ENCODE measurements at places on chromosomes 5 and 9.

GRCh38 chr9:34133436-34133949 is 7.0 kb upstream of the DCAF12 start:
- DNase-seq: no peak

DNA sequence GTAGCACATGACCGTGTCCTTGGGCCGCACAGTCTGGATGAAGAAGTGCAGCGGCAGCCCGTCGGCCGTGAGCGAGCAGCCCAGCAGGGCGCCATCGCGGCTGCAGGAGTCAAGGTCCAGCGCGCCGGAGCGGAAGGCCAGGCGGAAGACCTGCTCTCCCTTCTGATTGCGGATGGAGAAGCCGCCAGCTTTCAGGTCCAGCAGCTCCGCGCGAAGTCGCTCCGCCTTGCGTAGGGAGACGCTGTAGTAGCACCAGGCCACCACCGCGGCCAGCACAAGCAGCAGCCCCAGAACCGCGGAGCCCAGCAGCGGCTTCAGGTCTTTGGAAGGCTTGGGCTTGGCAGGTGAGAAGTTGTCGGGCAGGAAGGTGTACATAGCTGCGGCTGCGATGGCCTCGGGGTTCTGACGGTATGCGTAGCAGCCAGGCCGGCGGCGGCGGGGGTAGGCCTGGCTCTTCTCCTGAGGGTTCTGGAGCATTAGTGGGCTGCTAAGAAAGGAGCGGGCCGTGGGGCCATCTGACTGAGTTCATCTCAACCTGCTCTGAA is 4.2 kb downstream of the MYORG start:
- no peak for DNase-seq

DNA sequence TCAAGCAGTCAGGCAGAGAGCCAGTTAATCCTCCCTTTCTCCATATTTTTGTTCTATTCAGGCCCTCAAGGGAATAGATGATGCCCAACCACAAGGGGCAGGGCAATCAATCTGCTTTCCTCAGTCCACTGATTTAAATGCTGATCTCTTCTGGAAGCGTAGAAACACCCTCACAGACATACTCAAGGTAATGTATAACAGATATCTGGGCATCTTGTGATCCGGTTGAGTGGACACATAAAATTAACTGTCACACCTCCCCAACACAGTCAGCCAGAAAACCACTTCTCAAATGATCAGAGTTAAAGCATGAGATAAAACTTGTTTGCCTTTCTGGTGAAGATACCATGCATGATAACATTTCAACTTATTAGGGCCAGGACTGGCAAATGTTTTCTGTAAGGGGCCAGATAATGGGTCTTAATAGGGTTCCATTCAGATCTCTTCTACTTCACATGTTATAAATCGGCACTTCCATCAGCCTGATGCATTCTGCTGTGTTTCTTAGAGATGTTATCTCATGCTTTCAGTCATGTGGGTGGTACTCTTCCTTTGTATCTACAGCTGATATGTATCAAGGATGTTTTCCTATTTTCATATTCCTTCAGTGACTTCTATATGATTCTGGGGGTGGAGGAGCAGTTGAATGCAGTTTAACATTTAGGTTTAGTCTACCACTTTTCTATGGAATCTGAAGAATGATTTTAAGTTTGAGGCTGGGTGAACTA is 58.9 kb upstream of the CNTLN start:
- DNase-seq: no peak

DNA sequence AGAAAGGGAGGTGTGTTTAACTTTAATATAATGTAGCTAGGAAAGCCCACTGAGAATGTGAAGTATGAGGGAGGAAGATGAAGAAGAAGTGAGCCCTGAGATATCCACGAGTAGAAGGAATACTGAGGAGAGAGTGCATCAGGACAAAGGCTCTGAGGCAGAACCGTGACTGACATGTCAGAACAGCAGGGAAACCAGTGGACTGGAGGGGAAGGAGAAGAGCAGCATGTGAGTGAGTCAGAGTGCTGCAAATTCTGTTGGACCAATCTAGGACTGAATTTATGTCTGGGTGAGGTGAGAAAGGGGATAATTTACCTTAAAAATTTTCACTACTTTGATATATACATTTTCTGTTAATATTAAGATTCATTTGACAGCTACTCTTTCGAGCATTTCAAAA is 110.3 kb downstream of the ST8SIA4 start:
- no peak for DNase-seq

- DNase-seq: peak; percentile 45
Observed at GRCh38 chr5:157516626-157517325, 56.8 kb downstream of the NIPAL4 start.

DNA sequence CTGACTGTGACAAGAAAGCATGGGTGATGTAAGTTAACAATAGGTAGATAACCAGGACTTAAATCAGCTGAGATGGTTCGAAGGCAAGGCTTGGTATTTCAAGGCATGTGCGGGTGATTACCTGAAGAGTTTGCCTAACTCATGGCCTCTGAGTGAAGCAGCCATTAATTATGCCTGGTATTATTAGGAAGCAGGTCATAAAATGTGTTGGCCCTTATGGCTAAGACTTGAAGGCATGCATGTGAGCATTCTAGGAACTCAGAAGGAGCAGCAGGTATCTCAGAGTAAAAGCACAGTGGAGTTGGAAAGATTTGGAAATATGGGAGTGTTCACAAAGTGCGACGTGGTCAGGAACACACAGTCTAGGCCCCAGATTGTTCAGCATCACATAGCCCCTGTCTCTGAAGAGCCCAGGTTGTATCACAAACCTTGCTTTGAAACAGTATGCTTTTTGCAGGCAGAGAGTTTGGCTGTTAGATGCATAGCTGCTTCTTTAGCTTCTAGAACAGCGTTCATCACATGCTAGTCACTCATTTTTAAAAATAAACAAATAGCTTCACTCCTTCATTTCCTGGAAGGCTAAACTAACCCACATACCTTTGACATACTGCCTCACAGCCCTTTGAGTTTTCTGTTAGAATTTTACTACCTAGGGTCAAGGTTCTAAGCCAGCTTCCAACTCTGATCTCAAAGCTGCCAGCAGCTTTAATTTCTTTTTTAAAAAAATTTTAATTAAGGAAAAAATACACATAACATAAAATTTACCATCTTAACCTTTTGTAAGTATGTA is 2.1 kb downstream of the HEXB start:
- no peak for DNase-seq

- DNase-seq: no peak
Observed at GRCh38 chr5:125323613-125324012, 577.2 kb upstream of the ZNF608 start.

DNA sequence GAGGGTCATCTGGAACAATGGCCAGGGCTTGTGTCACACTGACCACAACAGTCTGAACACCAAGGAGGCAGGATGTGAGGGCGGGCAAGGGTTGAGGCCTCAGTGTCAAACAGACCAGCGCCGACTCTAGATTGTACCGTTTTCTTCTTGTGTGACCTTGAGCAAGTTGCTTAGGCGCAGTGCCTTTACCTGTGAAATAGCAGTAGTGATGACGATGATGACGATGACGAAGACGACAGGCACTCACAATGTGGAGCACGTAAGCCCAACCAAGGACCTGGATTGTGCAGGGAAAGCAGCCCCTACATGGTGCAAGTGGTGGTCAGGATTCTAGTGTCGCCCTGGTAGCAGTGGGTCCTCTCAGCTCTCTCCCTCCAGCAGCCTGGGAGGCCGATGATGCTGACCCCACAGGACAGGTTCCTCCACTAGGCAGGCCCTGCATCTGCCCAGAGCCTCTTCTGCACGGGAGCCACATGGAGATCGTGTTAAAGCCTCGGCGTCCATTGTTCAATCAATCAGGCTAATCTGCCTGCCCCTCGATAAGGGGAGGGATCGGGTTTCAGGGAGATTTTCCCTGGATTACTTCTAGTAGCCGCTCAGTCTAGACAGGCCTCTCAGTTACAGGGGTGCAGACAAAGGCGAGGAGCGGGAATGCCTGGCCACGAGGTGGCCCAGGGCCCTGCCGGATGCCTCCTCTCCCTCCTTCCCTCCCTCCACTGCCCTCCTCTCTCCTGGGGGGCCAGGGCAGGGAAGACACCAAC is 91.7 kb downstream of the MACROH2A1 start:
- DNase-seq: no peak

DNA sequence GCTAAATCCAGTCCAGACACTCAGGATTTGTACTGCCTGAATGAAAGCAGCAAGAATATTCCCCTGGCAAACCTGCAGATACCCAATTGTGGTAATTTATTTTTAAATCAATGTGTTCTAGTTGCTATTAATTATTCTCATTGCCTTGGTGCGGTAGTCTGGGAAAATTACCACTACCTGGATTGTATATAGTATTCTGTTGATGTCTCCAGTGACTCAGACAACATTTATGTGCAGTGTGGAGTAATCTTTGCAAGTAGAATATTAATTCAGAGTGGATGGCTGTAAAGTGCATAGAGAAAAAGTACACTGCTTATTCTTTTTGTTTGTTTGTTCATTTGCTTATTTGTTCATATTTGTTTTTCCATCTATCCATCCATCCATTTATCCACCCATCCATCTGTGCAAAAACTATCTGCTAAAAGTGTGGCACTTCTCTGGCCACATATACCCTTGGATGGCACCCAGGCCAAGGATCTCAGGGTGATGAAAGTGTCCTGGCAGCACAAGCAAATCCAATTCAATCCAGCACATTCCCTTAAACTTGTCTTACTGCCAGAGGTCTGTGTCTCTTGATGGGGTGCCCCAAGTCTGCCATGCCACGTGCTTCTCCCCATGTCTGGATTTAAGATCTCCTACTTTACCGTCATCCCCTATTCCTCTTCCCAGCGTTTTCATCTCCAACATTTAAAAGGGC is 41.3 kb downstream of the NTRK2 start:
- DNase-seq: no peak

DNA sequence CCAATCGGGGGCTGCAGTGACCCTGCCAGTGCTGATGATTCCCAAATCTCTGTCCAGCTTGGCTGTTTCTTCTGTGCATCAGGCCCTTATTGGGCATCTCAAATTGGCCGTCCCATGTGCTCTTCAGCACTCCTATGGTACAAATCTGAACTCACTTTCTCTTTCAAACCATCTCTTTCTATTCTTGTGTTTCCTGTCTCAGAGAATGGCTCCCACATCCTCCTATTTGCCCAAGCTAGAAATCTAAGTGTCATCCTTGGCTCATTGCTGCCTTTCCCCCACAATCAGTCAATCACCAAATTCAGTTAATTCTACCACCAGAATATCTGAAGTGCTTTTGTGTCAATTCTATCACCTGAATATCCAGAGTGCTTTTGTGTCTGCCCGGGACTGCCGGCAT is 336.6 kb downstream of the CWC27 start:
- DNase-seq: no peak

DNA sequence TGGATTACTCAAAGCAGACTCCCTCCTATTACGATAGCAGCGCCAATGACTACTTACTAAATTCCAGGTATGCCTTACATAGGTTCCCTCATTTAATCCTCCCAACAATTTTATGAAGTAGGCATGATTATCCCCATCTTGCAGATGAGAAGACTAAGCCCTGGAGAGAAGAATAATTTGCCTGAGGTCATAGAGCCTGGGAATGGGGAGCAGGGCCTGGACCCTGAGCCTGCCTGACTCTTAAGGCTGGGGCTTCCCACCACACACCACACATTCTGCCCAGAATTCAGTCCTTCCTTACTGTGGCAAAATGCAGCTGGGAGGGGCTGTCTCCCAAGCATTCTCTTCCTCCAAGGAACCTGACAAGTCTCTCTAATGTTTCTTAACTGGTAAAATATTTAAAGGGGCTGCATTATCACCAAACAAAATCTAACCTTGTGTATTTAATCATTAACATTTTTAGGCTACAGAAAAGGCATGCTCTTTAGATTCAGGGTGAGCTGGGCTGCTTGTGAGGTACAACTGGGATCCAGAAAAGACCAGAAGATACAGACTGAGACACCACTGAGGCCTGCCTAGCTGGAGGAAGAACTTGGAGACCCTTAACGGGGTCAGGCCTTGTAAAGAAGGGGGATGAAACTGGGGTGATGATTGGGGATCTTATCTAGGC is 26.1 kb downstream of the LHFPL2 start:
- no peak for DNase-seq

GRCh38 chr5:149273237-149273636 is 1.6 kb downstream of the AFAP1L1 start:
- no peak for DNase-seq

GRCh38 chr9:97076238-97076637 is 37.3 kb upstream of the CTSV start:
- DNase-seq: no peak

GRCh38 chr5:104859437-104859836 is 1296.8 kb upstream of the NUDT12 start:
- no peak for DNase-seq

GRCh38 chr5:149304195-149305078 is 32.8 kb downstream of the AFAP1L1 start:
- no peak for DNase-seq

GRCh38 chr5:140107312-140108092 is 6.4 kb upstream of the PURA start:
- DNase-seq: peak; percentile 90

DNA sequence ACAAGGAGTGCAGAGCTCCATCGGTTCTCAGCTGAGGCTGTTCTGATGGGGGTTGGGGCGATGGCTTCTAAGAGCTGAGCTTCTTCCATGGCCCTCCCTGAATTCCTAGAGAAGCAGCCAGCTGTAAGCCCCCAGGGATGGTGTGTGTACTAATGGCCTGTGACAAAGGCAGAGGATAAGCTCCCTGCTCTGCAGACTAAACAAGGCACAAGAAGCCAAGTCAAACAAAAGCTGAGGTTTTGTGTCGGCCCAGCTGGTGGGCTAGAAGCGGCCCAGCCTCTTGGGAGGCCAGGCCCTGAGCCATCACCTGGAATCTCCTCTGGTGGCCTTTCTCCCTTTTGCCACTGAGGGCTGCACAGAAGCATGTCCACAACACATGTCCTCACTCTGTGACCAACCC is 75.0 kb upstream of the XPA start:
- DNase-seq: no peak

DNA sequence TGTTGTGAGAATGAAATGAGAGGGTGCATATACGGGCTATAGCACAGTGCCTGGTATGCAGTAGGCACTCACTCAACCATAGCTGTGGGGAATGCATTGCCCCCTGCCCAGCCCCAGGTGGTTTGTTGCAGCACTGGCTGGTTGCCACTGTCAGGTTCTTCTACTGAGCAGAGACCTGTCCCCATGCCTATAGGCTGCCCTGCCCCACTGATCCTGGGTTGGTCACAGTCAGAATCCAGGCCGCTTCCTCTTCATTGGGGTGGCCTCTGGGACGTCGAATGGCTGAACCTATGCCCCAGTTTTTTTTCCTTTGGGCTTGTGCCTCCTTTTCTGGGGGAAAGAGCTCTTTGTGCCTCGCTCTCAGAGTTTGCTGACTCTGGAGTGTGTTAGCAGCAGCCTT is 74.6 kb downstream of the RGS3 start:
- no peak for DNase-seq
